ENCODE measurements at places on chromosomes 7 and 10.
A peak's percentile ranks its signal among the peaks of the same experiment; 100 is the strongest.

- DNase-seq, result no peak
Measured at GRCh38 chr7:17132726-17133125, 165.7 kb upstream of the AHR start.

DNA sequence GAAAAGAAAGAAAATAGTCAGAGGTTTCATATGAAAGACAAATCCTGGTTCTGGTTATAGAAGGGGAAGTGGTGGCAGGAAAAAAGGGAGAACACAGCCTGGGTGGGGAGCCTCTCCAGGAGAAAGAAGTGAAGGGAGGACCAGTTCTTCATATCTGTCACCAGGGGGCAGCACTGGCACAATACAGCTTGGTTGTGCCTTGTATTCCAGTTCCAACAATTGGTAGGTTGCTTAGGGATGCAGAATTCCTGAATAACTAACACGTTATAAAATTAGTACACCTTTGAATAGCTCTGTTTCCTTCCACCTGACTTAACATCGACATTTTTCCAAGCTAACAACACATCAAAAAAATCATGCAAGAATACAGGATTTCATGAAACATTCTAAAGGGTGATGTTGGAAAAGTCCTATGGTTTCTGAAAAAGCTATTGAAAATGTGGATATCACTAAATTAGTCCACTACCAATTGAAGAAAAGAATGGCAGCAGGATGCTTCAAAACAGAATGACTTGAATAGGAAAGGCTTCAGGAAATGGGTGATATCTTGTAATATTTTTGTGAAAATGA is 52.9 kb downstream of the CYP26A1 start:
- DNase-seq, result no peak

DNA sequence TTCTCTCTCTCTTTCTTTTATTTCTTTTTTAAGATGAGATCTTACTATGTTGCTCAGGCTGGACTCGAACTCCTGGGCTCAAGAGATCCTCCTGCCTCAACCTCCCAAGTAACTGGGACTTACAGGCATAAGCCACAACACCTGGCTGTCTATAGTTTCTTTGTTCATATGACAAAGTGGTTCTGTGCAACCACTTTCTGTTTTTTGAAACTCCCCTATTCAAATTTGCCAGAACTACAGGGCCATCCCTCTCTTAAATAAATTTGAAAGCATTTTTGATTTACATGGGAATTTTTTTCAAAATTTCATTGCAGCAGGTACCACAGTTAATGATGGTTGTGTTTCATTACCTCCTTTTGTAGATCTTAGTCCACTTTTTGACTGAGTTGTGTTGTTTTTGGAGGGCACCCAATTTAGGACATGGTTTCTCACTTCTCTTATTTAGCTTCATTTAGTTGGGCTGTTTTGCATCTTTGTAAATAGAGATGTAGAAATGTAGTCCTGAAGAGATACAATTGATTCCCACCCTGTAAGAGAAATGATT is 119.2 kb downstream of the LRRC4 start:
- DNase-seq, result no peak

DNA sequence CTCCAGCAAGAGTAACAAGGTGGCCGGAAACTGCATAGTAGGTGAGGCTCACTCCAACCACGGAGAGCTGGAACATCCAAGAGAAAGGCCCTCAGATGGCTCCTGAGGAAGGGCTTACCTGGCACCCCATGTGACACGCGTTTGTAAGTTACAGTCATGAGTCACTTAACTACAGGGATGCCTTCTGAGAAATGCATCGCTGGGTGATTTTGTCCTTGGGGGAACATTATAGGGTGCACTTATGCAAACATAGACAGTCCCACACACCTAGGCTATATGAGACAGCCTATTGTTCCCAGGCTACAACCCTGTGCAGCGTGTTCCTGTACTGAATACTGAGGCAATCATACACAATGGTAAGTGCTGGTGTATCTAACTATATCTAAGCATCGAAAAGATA is 139.9 kb downstream of the PKD1L1 start:
- DNase-seq, result no peak

DNA sequence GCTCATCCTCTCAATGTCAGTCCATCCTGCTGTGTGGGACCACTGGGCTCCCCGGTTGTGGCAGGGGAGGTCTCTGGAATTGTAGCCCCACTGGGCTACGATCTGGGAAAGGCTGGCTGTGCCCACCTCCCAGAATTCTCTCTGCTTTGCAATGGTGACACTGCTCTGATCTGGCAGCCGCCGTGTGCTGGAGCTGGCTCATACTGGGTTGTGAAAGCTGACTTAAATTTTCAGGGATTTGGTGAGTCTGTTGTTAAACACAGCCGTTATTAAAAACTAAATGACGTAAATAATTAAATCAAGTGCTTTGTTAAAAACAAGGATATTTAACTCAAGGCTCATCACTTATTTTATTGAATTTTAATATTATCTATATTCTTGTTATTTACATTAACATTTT is 160.0 kb downstream of the TAX1BP1 start:
- DNase-seq, result no peak

DNA sequence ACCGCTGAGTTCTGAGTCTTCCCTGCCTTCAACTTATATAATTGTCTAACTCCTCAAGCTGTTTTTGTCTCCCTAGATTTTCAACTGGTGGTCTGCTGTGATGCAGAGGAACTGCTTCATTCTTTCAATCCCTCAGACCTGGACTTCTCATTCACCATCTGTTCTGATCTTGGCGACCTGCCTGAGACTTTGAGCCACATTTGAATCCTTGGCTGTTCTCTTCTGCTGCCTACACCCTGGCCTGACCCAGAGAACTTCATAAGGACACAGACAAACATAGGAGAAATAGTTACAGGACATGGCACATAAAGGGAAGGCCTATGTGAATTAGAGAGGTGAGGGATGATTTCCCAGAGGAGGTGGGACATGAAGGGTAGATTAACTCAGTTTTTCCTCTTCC is 326.7 kb downstream of the PTEN start:
- no peak for DNase-seq

- DNase-seq, result no peak
Measured at GRCh38 chr10:24235471-24235870, 26.5 kb downstream of the KIAA1217 start.

DNA sequence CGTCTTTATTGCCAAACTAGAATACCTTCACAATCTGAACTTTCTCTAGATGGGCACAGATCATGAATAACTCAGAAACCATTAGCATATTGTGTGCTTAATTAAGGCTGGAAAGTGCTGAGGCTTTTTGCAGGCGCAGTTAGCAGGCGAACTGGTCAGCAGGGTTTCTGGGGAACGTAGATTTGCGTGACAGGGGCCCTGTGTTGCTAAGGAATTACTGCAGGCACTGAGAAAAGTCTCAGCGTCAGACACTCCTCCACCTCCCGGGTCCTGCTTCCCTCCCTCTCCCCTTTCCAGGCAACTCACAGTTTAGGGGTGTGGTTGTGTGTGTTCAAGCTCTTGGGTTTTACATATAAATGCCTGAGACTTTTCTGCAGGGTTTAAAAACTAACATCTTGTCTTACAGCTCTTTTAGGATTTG is 2.2 kb downstream of the MAP3K8 start:
- peak; percentile 43 for DNase-seq

DNA sequence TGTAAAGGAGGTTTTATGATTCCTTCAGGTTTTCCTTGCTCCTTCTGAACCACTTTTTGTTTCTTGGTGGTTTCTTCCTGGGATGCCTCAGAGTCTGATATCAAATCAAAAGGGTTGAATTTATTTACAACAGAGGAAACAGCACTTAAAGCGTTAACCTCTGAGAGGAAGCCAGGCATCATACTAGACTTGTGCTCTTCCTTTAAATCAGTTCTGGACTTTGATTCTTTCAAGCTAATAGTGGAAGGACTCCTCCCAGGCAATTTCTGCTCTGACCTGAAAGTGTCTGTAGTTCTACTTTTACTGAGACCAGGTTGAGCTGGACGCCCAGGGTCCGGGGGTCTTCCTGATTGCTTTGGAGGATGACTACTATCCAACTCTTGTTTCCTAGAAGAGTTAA is 6.7 kb downstream of the PCLO start:
- no peak for DNase-seq

GRCh38 chr7:116164552-116165306 is 45.6 kb upstream of the TES start:
- no peak for DNase-seq

GRCh38 chr10:100522945-100523344 is 3.3 kb upstream of the SEC31B start:
- DNase-seq, result no peak

DNA sequence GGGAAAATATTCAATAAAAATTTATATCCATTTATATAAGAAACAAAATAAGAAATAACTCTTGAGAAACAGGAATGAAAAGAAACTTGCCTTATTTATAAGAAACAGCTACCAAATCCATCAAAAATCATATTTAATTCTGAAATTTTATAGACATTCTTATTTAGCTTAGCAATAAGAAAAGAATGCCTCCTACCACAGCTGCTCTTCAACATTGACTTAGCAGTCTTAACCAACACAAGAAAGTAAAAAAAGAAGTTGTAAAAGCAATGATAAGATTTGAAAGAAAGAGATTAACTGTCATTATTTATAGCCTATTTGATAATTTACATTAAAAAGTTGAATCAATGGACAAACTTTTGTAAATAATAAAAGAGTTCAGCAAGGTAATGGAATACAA is 212.8 kb downstream of the ZNF365 start:
- DNase-seq, result no peak

DNA sequence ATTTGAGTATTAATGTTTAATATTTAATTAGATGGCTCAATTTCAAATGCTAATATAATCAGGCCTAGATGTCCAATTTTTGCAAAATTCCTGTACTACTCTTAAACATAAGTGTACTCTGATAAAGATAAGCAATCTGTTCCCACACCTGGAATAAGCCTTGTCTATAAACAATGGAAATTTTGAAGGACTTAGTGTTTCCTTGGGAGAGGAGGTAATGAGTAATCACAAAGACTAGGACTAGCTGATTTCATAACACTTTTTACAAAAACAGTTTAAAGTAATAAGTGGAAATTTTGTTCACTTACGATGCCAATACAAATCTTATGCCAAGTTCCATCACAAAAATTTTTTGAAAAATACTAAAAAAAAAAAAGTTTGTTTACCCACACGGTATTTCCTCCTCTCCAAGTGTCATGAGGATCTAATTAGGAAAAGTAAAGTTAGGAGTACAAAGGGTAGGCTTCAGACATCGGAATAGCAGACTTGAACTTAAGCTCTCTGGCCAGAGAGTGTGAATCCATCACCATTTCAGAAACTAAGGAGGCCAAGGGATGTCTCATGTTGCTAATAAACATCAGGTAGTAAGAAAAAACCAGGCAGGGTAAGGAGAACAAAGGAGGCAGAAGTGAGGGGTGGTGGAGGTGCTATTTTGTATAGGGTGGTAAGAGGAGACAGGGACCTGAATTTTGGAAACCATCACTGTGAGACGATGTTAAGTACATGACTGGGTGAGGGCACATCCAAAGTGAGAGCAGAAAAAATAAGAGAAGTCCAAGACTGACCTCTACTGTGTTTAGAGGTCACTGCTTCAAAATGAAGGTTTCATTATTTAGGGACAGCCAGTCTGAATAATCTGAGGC is 61.3 kb downstream of the RAPGEF5 start:
- no peak for DNase-seq

- no peak for DNase-seq
Measured at GRCh38 chr10:100155936-100156335, 29.9 kb downstream of the ERLIN1 start.

- no peak for DNase-seq
Measured at GRCh38 chr7:150322114-150322832, 882 bp upstream of the LRRC61 start.

DNA sequence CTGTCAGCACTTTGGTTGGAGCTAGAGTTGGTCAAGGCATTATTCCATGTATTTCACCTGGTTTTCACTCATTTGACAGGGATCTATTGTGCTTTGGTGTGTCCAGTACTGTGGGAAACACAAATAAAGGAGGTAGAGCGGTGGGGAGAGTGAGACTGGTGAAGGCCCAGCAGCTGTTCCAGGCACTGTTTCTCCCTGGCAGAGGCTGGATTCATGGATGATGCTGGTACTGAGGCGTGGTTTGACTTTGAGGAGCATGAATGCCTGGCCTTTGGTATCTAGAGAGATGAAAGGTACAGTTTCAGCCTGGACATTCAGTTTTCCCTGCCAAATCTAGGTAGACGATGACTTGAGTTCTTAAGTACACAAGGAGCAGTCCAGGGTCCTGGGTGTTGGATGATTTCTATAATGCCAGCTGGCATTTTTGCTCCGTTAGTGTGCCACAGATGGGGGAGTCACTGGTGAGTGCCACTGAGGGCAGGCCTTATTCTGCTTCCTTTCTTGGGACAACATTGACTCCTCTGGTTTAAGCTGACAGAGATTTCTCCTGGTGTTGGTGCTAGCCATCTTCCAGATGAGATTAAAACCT is 162.2 kb upstream of the BMPER start:
- DNase-seq, result no peak

- DNase-seq, result no peak
Measured at GRCh38 chr7:91067242-91067641, 197.0 kb upstream of the FZD1 start.

- DNase-seq, result no peak
Measured at GRCh38 chr7:22569586-22570321, 69.8 kb upstream of the STEAP1B start.

DNA sequence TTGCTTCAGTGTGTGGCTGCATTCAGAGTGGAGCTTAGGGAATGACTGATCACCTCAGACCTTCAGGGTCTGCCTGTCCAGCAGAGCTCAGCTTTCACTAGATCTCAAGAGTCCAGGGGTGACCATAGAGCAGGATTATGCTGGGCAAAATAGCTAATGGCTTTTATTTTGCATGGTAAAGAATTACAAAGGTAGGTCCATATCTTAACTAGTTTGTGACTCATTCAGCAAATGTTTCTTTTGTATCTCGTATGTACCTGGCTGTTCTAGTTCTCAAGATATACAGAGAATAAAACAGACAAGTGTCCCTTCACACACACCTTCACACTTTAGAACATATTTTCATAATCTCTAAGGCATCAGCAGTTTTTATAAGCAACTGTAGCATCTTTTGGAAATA is 180.5 kb downstream of the DYNC1I1 start:
- DNase-seq, result no peak

DNA sequence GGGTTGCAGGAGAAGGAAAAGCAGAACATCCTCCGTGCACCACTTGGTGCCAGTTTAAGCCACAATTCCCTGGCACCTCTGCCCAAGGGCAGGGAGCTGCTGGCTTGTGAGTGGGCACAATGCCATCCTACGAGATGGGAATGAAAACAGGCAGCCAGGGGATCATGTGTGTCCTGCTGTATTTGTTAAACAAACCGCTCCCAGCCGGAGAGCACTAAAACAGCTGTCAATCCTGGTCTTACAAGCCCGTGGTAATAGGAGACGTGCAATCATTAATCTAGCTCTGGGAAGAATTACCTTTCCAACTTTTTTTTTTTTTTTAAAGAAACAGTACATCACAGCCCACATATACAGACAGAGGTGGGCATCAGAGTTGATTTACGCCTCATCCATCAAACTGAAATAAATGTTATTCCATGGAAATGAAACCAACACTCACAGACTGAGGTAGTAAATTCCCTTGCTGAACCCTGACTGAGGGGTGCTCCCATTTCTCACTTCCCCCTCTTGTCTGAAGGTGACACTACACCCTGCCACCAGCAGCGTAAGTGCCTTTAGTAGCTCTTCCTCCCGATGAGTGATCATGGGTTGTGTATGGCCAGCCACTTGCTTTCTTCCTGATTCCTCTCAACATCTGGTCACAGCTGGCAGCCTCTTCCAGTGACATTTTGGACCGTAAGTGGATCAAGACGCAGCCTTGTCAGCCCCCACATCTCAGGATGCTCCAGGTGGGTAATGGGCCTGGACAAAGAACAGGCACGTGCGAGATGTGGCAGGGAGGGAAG is 143.8 kb downstream of the TEX36 start:
- no peak for DNase-seq

- no peak for DNase-seq
Measured at GRCh38 chr7:31100871-31101270, 48.8 kb downstream of the ADCYAP1R1 start.

- DNase-seq, result no peak
Measured at GRCh38 chr10:113423981-113424721, 128.7 kb upstream of the HABP2 start.

All from hippocampal formation (tissue), 2 donors.